ENCODE measurements at places on chromosomes 16 and 17.

DNA sequence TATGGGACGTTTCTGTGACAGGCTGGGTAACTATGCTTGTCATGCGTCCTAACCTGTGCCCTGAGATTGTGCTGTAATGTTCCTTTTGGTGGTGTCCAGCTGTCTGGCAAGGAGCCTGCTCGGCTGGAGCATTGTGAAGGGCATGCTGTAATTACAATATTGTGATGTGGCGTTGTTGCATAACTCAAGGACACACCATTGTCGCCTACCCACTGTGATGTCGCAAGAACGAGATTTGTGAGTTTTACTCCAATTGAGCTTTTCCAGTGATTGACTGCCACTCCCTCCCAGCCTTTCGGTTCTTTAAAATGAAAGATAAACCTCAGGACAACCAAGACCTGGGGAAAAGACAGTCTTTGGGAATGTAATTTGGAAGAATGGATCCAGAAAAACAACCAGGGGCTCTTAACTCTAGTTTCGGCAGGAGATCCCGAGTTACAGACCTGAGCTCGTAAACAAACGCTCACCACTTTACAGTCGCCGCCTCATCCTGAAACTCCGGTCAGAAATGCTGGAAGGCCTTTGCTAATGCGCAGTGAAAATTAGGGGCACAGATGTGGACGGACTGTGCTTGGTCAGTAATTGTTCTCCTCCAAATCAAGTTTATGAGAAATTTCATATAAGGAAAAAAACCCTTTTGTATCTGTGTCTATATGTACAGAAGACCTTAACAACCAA lies 1.3 kb downstream of the ZNF750 start:
- no peak for DNase-seq

GRCh38 chr17:47205419-47205963 lies 3.7 kb upstream of the MYL4 start:
- DNase-seq = no peak

GRCh38 chr16:17439580-17439979 lies 31.2 kb downstream of the XYLT1 start:
- no peak for DNase-seq

GRCh38 chr17:34979650-34980352 lies 511 bp upstream of the LIG3 start:
- DNase-seq = no peak

GRCh38 chr16:25020112-25020631 lies 5.0 kb upstream of the ARHGAP17 start:
- no peak for DNase-seq

DNA sequence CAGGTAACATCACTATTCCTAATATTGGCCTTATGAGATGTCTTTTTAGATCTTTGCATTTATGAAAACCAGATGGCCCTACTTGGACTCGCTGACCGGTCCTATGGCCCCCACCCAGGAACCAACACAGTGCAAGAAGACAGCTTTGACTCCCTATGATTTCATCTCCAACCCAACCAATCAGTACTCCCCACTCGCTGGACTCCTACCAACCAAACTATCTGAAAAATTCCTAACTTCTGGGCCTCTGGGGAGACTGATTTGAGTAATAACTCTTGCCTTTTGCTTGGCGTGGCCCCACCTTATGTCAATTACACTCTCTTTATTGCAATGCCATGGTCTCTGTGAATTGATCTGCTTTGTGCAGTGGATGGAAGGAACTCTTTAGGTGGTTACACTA lies 828.9 kb downstream of the CDH11 start:
- no peak for DNase-seq

- no peak for DNase-seq
These were observed 645.1 kb downstream of the KCNJ18 start for GRCh38 chr17:22337467-22337866.

DNA sequence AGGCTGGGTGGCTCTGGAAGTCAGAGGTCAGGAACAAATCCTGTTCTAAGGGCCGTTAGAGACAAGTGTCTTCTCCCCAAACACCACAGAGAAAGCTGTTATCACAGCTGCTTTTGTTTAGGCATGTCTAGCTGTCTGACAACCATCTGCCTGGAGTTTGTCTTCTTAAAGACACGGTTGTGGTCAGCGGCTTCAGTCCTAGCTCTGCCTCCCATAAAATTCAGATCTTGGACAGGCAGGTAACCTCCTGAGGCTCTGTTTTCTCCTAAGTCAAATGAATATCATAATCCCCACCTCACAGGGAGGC lies 2.3 kb upstream of the ITGA3 start:
- DNase-seq = no peak

- DNase-seq = peak; percentile 28
These were observed 231.6 kb upstream of the CDH5 start for GRCh38 chr16:66134875-66135274.

- peak; percentile 75 for DNase-seq
These were observed 12.6 kb upstream of the CA10 start for GRCh38 chr17:52170963-52171572.
